Fibroblast of skin of abdomen (primary cell): ENCODE measurements at places on chromosomes 16 and 17.

DNA sequence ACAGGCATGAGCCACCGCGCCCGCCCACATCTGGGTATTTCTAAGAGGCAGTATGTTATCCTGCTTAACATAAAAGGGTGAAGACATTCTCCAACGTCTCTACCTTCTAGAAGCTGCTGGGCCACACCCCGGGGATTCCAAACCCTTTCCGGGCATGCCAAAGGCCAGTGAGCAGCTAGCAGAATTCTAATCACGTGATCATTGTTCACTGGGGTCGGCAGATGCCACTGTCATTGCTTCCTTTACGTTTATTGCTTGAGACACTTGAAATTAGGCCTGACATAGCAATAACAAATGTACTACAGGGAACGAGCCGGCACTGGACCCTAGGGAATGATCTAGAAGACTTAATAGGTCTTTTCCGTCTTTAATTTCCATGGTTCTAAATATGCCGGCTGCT is 141.2 kb upstream of the ZFHX3 start:
- DNase-seq: no peak

DNA sequence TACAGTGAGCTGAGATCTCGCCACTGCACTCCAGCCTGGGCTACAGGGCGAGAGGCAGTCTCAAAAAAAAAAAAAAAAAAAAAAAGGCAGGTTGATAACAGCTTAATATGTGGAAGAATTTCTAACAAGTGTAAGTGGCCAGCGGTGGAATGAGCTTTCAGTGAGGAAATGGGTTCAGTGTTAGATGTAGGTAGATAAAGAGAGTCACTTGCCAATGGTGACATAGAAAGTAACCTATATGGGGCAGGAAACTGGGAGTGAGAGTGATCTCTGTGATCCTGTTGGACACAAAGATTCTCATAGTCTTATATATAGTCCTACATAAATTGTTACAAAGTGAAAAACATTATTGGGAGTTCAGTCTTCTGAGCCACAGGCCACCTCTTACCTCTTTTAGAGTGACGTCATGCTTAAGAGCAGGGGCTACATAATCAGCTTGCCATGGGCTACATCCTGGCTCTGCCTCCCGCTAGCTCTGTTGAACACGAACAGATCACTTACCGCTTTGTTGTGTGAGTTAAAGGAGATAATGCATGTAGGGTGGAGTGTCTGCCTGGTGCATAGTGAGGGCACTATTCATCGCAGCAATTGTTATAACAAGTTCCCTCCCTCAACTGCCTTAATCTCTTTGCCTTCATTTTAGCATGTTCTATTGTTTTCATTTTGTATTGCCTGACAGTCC is 110.2 kb upstream of the ELAC2 start:
- DNase-seq: no peak

GRCh38 chr17:81540676-81541027 is 11.5 kb downstream of the FAAP100 start:
- no peak for DNase-seq

DNA sequence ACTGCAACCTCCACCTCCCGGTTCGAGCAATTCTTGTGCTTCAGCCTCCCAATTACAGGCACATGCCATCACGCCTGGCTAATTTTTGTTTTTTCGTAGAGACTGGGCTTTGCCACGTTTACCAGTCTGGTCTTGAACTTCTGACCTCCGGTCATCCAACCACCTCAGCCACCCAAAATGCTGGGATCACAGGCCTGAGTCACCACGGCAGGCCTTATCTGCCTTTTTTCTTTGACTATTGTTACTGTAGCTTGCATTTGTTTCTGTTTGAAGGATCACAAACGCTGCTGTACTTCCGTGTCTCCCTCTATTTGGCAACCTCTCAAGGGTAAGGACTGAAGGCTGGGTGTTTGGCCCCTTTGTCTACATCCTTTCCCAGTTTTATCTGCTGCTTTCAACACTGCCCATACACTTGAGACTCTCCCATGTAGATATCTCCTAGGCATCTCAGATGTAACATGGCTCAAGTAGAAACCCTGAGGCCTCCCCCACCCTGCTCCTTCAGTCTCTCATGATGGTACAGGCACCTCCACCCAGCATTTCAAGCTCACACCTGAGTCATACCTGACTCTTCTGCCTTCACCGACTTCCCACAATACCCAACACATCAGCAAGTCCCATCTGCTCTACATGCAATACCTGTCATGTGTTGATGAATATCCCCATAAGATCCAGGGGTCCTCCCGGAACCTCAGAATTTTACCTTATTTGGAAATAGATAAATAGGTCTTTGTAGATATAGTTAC is 219.0 kb downstream of the CPPED1 start:
- no peak for DNase-seq

DNA sequence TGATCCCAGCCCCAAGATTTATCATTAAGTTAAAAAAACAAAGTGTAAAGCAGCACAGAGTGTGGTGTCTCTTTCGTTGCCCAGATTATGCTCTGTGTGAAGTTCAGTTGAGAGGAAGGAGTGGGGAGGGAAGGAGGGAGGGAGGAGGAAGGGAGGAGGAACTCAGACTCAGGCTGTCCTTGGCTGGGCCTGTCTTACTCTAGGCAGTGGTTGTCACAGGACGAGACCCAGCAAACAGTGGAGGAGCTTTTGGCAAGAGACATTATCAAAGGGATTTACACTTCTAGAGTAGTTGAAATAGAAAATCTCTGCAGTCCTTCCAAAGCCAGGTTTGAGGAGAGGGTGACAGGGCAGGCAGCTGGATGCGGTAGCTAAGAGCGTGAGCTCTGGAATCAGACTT is 27.8 kb downstream of the KNOP1 start:
- no peak for DNase-seq

- DNase-seq: no peak
These were observed 831 bp downstream of the SMIM22 start for GRCh38 chr16:4795828-4796572.

- peak; percentile 13 for DNase-seq
These were observed 34.4 kb upstream of the SLC5A10 start for GRCh38 chr17:18917506-18918032.

GRCh38 chr17:73369111-73369521 is 57.3 kb upstream of the CDC42EP4 start:
- no peak for DNase-seq

- DNase-seq: peak; percentile 45
These were observed 74.1 kb upstream of the CDH11 start for GRCh38 chr16:65195998-65196397.

DNA sequence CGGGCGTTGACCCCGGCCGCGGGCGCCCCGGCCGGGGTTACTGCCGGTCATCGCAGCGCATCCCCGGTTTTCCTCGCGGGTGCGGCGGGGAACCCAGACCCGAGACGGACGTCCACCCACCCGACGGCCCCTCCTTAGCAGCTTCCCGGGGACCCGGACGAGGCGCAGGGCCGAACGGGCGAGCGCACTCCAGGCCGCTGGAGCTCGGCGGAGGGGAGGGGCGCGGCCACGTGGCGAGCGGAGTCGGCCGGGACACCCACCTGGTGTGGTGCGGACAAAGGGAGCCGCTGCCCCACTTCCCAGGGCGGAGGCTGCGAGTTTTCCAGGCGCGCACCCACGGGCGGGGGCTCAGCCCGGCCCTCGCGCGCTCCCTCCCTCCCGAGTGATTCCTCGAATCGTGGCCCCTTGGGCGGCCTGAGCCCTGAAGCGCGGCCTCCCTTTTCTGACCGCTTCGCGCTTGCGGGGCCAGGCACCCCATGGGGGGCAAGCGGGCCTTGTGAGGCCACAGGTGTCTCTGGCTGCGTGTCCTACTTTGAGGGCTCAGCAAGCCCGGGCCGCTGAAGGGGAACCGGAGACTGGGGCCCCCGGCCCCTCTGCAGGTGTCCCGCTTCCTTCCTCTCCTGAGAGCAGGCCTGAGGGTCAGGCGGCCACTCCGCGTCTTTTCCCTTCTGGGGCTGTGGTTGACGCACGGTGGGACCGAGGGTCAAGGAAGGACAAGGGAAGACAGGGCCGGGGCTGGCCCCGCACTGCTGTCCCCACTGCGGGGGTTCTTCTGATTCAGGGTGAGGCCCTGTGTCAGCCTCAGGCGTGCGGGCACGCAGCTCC is 1.1 kb upstream of the FASN start:
- no peak for DNase-seq

GRCh38 chr16:9966569-9967157 is 215.6 kb downstream of the GRIN2A start:
- DNase-seq: peak; percentile 18

DNA sequence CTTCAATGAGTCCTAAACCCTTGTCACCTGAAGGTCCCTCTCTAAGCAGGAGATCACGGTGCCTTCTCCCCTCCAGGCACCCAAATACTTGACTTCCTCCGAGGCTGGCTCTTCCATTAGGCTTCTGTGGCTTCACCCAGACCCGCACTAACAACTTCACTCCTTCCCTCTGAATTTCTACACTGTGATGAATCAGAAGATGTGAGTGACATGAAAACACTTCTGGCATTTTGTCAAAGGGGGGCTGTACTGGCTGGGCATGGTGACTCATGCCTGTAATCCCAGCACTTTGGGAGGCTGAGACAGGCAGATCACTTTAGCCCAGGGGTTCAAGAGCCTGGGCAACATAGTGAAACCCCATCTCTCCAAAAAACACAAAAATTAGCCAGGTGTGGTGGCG is 72.6 kb upstream of the CNEP1R1 start:
- peak; percentile 64 for DNase-seq

DNA sequence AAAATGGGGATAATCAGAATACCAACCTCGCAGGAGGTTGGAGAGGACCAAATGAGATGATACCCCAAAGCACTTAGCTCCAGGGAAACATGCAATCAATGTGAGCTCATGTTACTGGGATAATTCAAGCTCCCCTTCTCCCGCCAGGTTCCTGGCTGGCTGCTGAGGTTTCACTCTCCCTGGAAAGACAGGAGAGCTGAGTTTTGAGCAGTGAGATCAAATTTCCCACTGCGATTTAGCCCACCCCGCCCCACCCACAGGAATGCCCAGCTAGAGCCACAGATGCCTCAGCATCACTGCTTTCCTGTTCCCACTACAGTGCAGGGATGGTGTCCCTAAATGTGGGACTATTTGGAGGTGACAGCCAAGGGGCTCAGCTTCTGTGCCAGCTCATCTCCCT is 56.7 kb downstream of the ZNF423 start:
- DNase-seq: peak; percentile 12

- DNase-seq: peak; percentile 30
These were observed 343.8 kb downstream of the SNX29 start for GRCh38 chr16:12320298-12320706.

DNA sequence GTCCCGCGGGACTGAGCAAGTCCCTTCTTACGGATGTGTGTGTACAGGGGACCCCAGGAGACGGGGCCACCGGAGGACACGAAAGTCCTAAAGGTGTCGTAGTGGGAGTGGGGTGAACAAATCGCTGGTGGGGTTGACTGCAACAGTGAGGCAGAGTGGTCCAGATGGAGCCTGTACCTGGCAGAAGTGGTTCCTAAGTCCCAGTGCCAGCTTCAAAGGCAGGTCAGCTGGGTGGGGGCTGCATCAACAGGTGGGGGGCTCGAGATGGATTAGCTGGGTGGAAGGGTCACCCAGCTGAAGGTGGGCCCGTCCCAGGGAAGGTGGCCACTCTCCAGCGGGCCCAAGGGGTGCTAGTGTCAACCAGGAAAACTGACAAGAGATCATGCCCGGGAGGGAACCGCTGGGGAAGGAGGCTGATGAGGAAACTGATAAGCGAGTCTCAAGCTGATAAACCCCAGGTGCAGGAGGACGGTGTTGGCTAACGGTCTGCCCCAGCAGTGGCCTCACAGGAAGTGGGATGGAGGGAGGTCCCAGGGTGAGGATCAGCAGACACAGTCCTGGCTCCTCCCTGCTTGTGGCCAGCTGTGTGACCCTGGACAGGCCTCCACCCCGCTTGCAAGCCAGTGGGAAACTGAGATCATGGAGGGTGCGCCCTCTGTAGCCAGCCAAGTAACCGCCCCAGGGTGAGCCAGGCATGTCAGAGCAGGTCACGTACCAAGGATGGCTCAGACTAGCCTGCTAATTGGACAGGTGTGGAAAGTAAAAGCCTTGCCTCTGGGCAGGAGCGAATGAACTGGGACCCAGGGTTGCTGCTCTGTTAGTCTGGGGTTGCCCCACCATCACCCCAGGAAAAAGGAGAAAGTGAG is 1.0 kb downstream of the ORAI3 start:
- DNase-seq: peak; percentile 33

DNA sequence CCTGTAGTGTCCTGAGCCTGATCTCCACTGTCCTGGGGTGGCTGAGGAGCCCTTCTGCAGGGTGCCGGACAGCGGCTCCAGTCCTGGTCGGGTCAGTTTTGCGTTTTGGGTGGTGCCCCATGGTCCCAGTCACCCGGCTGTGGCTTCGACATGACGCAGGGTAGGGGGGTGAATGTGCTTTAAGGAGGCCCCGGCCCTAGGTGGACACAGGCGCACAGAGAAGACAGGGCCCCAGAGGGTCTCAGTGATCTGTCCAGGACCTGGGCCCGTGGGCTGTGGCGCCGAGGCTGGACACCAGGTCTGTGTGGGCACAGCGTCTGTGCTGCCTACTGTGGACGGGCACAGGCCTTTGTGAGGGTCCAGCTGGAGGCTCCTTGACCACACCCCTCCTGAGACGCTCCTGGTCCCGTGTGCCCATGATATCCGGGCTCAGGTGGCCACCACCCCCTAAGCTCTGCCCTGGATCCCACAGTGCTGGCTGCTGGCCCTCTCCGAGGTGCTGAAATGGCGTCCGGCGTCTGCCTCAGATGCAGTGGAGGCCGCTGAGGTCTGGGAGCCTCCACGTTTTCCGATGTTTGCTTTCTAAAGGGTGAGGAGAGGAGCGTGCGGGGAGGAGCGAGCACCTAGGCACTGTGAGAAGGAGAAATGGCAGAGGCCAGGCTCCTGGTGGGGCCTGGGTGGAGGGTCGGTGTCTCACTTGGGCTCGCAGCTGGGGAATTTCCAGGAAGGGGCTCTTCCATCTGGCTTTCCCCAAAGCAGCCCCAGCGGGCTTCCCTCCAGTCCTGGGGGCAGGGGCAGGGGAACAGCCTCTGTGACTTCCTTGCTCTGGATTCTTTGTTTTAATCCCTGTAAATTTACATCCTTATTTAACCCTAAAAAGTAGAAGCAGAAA is 56.1 kb upstream of the ACSF3 start:
- peak; percentile 26 for DNase-seq

DNA sequence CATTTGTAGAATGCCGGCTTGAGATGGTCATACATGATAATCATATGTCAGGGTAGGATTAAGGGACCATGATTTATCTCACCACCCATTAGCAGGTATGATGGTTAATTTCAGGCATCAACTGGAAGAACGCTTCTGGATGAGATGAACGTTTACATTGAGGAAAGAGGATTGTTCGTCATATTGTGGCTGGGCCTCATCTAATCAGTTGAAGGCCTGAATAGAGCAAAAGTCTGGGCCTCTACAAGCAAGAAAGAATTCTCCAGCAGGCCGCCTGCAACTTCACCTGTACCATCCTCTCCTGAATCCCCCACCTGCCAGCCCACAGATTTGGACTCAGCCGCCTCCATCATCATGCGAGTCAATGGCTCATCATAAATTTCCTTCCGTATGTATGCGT is 30.6 kb upstream of the XYLT1 start:
- DNase-seq: no peak

- no peak for DNase-seq
These were observed 39.3 kb downstream of the MYO18A start for GRCh38 chr17:29140631-29141513.

DNA sequence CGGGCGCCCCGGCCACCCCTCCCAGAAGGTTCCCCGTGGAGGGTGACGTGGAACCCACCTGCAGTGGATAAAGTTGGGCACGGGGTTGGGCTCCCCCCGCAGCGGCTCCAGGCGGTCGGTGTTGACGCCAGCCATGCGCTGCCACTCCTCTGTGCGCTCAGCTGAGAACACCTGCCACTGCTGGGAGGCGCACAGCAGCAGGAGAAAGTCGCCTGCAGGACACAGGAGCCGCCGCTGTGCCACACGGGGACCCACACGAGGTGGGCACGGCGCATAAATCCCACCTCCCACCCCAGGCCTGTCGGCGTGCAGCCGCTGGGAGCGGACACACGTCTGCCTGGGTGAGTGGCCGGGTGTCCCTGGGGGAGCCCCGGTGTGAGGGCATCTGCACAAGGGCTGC is 20.7 kb downstream of the CTU2 start:
- DNase-seq: no peak
